ENCODE measurements at places on chromosomes 3 and 15.

- DNase-seq, result no peak
These were observed 75.9 kb downstream of the TBC1D2B start for GRCh38 chr15:78001656-78002055.

- no peak for DNase-seq
These were observed at the start of gene BTLA for GRCh38 chr3:112498914-112499711. TSS of gene BTLA (minus strand) at chr3:112499472. CDS start at chr3:112499358, 114 bp downstream.

GRCh38 chr3:150239766-150240165 lies 168.3 kb upstream of the TSC22D2 start:
- peak; percentile 54 for DNase-seq

- peak; percentile 68 for DNase-seq
These were observed 113.8 kb upstream of the TGFBR2 start for GRCh38 chr3:30492322-30493192.

DNA sequence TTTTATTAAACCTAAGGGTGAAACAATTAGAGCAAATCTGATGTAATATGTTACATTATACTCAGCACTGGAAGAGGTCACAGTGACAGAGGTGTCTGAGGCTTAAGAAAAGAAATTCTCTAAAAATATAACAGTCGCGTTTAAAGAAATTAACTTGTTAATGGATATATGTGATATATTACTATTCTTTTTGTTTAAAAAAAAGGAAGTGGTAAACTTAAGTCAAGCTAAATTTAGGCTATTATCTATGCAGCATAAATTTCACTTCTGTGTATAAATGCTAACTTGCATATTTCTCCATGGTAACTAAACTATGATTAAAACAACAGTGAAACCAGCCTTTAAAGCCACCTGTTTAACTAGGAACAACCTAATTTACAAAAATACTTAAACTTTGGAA lies 191.3 kb downstream of the FOXP1 start:
- DNase-seq, result no peak

DNA sequence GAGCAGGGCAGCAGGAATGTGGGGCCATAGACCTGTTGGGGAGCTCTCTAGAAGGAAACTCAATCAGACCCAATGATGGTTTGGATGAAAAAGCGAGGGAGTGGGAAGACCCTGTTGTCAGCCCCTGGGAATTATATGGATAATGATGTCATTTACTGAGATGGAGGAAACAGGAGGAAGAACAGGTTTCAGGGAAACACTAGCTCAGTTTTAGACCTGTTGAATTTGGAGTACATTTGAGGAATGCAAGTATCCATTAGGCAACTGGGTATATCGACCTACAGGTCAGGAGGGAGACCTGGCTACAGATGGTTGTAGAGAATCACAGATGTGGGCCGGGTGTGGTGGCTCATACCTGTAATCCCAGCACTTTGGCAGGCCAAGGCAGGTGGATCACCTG lies 266.9 kb upstream of the NR2E3 start:
- no peak for DNase-seq

DNA sequence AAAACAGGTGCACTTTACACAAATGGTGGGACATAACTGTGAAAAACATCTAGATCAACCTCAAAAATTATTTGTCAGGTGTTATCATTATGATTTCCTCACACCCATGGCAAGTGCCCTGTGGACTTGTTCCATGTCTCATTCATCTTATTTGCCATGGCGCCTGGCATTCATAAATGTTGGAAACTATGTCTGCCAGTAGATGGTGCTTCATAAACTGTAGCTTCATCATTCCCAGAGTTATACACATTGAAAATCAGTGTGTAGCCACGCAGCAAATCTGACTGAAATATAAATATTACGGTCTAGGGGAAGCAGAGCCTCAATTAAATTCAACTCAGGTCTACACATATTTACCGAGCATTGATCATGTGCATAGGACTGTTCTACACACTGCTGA lies 90.7 kb downstream of the IMPG2 start:
- DNase-seq, result peak; percentile 28

DNA sequence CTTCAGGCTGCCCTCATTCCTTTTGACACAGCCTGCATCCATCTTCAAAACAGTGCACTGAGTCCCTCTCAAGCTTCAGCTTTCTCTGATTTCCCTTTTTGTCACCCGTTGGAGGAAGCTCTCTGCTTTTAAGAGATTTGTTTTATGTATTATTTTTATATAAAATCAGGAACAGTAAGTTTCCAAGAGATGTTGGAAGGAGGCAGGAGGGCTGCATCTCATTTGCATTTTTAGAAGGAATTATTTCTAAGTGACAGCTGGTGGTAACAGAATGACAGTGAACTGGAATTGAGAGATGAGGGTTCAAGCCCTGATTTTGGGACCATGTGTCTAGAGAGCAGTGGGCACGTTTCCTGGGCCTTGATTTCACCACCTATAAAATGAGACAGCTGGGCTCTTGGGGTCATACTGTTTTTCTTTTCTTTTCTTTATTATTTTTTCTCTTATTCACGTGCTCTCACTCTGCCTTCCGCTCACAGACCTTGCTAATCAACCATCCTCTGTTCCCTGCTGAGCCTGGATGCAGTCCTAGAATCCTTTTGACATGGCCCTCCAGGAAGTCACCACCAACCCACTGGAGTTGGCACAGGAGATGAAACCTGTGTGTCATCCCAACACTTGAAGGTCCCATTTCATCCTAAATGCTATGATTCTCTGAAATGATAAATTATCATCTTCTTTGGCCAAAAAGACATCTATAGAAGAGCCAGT lies 148.6 kb downstream of the CACNA2D3 start:
- no peak for DNase-seq

- DNase-seq, result no peak
These were observed 173.3 kb downstream of the SEMA6D start for GRCh38 chr15:47890397-47891150.

DNA sequence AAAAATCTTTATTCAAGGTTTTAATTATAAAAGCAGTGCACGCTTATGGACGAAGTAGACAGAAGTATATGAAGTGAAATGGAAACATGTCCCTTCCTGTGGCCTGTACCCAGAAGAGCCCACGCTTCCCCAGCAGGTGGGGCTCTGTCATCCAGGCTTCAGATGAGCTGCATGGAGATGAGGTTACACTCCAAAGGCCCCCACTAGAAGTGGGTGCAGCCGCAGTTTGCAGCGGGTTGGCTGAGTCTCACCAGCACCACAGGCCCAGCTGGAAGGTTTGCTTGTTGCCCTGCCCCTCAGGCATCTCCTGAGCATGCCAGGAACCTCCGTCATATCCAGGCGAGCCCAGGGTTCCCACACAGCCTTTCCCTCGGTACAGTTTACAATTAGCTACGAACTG lies 33.1 kb downstream of the PRR20G start:
- peak; percentile 17 for DNase-seq

- DNase-seq, result no peak
These were observed 31.8 kb upstream of the CTSH start for GRCh38 chr15:78976691-78977090.

GRCh38 chr15:93989440-93989998 lies 241.8 kb upstream of the MCTP2 start:
- DNase-seq, result no peak

DNA sequence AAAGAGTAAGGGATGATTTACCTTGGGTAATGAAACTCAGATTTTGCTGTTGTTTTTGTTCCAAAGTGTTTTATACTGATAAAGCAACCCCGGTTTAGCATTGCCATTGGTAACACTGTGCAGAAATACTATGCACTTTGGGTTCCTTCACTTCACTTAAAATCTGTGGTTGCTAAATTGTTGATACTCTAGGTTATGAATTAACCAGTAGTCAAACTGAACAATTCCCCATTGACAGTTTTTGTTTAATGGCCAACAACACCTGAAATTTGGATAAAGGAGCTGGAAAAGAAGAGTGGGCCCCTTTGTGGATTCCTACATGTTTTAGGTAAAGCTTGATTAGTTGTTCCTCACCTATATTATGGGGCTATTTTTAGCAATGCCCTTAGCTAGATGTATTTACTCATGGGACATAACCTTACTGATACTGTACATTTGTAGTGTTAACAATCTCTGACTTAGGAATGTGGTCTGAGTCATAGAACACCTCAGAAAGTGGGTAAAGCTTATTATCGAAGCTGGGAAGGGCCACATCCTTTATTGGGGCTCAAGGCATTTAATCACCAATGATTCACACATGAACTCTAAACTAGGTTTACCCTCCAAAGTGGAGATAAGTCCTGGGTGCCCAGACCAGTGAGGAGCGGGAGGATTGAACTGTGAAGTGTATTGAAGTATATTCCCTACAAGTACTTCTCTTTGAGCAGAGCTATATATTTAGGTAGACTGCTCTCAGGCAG lies 29.5 kb upstream of the THRB start:
- no peak for DNase-seq

- no peak for DNase-seq
These were observed 37.6 kb downstream of the SPTSSB start for GRCh38 chr3:161333696-161334095.

- peak; percentile 97 for DNase-seq
These were observed 63.9 kb downstream of the TMCC1 start for GRCh38 chr3:129829640-129830039.

DNA sequence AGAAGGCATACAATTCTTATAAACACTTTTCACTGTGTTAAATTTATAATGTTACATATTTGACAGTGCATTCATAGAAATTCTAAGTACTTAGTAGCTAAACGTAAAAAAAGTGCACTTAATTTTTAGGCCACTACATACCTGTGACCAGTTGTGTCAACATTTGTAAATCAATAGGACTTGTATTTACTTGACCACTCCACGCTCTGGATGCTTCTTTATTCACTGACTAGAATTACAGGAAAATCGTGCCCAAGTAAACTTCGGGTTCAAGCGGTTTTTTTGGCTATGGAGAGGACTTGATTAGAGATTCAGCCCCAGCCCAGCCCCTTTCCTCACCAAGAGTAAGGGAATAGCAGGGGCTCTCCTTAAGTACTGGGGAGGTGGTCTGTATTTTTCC lies 21.8 kb downstream of the WDR53 start:
- no peak for DNase-seq

- no peak for DNase-seq
These were observed 249.4 kb downstream of the LPP start for GRCh38 chr3:188403404-188403803.

GRCh38 chr3:196756732-196757131 lies 17.1 kb downstream of the PAK2 start:
- DNase-seq, result no peak

DNA sequence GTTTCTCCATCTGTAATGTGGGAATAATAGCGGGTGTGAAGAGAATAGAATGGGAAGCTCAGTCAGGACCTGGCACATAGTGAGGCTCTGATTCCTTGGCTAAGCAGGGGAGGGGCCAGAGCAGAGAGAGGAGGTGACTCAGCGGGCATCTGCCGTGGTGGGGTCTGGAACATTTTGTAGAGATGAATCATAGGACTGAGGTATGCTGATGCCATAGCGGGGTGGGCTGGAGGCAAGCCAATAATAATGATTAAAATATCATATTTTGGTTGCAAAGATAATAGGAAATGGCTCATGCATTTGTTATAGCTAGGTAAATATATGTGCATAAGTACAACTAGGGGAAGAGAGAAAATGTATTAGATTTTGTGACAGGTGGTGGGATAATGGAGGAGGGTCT lies 11.2 kb downstream of the TGM4 start:
- peak; percentile 95 for DNase-seq

GRCh38 chr3:45123030-45123429 lies 23.1 kb downstream of the CDCP1 start:
- peak; percentile 94 for DNase-seq

DNA sequence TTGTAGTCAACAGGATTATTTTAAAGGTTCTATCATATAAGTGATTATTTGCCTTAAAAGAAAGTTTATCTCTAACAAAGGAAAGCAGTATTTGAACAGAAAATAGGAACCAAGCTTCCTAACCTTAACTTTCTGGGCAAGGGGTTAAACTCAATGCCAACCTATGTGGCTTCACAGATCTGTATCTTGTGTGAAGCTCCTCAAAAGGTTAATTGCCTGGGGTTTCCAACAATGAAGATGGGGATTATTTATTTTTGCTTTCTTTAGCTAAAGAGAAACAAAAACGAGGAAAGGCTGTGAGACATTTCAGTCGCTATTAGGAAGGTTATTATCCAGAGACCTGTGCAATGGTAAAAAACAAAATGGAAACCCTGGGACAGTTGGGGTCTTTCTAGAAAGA lies 1.1 kb upstream of the WDR82 start:
- DNase-seq, result no peak

GRCh38 chr3:24451461-24452099 lies 43.1 kb downstream of the THRB start:
- no peak for DNase-seq

DNA sequence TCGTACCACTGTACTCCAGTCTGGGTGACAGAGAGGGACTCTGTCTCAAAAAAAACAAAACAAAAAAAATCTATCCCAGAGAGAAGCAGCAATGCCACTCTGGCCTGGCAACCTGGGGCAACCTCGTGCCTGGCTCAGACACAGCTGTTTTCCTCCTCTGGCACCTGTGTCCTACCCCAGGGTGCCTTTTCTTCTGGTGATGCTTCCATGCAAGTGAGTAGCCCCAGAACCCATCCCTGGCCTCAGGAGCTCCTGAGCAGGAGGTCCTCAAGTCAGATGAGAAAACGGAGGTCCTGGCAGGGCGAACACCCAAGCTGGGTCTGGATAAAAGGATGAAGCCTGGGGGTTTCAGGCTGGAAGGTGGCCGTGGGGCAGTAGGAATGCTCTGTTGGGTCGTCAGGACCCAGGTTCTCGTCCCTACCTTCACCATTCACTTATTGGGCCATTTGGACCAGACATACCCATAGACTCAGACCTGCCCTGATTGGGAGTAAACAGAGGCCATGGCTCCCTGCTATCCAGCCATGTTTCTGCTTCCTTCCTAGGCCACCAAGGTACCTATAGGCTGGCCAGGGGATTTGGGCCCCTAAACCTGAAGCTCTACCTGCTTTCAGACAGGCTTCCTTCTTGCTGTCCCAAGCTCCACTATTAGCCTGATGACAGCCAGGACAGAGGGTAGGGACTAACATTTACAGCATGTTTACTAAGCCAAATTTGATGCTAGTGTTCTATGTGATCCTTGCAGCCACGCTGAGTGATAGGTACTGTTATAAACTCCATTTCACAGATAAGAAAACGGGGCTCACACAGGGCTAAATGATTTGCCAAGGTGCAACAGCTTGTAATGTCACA lies 102.2 kb downstream of the DAPK2 start:
- DNase-seq, result no peak

DNA sequence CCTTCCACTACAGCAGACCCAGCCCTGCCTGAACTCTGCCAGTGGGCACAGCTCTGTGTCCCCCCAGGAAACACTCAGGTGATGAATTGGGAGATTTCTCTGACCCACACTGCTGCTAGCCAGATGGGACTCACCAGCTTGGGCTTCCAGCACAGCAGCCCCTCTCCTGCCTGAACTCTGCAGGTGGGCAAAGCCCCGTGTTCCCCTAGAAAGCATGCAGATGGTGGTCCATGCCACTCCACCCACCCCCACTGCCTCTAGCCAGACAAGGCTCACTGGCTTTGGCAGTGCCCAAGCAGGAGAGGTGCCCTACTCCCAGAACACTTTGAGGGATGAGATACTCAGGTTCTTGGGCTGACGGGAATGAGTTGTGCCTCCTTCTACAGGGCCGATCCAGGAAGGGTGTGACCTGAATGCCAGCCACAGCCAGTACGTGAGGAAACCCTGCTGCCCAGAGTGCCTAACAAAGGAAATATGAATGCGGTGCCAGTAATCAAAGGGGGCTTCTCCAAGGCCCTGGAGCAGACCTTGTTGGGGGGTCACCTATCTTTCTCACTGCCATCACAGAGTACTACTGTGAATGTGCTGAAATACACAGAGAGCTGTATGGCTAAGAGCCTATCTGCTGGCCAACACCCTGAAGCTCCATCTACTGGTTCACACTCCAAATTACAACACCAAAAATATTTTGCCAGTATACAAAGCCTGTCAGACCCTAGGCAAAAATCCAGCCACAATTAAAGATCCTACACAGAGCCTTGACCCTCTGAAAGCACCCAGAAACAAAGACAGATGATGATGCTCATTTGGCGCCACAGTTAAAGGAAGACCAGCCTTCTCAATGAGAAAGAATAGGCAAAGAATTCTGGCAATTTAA lies 61.9 kb downstream of the BTLA start:
- peak; percentile 52 for DNase-seq

Measured in EH (cell line).